ENCODE measurements at places on chromosomes 13 and 19.

GRCh38 chr13:66835040-66835628, 395.0 kb downstream of the PCDH9 start:
- DNase-seq = no peak

DNA sequence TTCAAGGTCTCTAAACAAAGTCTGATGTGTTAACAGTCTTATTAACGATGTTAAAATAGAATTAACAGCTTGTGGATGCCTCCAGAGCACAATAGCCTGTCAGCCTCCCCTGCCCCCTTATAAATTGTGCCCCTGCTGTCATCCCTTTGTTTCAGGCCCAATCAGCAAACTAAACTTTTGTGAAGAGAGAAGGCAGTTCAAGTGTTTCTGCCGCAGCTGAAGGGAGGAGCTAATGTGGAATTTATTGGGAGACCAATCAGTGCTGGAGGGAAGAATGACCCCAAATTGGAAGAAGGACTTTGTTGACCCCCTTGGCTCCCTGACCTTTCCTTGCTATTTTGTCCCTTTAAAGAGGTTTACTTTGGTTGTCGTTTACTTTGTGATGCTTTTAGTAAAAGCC, 160.5 kb downstream of the TM9SF2 start:
- no peak for DNase-seq

GRCh38 chr13:37175996-37176395, 70.5 kb upstream of the CSNK1A1L start:
- no peak for DNase-seq

- no peak for DNase-seq
These were observed 25.2 kb downstream of the CPT1C start for GRCh38 chr19:49716154-49716553.

- DNase-seq = no peak
These were observed 820.5 kb downstream of the DACH1 start for GRCh38 chr13:71046360-71047079.

GRCh38 chr13:91045351-91046034, 302.0 kb upstream of the MIR17HG start:
- no peak for DNase-seq

DNA sequence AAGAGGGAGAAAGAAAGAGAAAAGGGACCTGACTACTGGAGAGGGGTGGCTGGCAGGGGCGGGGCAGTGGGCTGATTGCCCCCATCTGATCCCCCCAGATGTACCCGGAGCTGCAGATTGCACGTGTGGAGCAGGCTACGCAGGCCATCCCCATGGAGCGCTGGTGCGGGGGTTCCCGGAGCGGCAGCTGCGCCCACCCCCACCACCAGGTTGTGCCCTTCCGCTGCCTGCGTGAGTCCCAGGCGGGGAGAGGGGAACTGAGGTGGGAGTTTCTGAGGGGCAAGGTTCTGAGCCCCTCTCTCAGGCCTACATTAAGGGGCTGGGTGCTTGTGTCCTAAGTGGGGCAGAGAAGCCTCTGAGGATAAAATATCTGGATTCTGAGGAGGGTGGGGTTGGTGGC, 2.4 kb downstream of the APLP1 start:
- no peak for DNase-seq

GRCh38 chr13:50080911-50081678, 65.9 kb downstream of the KCNRG start:
- DNase-seq = peak; percentile 40

DNA sequence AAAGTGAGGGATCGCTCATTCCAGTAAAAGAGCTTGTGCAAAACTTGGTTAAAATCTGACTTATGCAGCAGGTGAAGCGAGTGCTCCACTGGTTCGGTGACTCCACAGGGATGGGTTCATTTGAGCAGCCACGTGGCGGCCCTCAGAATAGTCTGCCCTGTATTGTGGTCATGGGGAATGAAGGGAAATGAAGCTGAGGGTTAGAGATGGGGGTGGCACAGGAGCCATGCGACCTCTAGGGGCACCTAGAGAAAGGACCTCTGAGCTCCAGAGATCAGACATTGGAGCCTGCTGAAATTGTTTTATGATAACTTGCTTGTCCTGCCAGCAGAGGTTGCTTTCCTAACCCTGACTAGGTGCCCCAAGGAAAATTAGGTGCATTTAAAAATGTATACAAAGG, 26.6 kb downstream of the CBY2 start:
- DNase-seq = no peak

GRCh38 chr13:70720386-70720785, 612.1 kb upstream of the KLHL1 start:
- no peak for DNase-seq

Data from activated naive CD4-positive, alpha-beta T cell (primary cell).